ENCODE measurements at places on chromosomes 11 and 22.

GRCh38 chr11:131664816-131665215 is 294.4 kb downstream of the NTM start:
- DNase-seq, result no peak

GRCh38 chr11:19220903-19221724 is 19.3 kb upstream of the CSRP3 start:
- no peak for DNase-seq

- no peak for DNase-seq
These were observed 4.2 kb downstream of the GRAMD1B start for GRCh38 chr11:123434262-123434661.

- no peak for DNase-seq
These were observed 133.7 kb upstream of the NARS2 start for GRCh38 chr11:78708388-78708787.

GRCh38 chr11:17596711-17597110 is 49.7 kb downstream of the OTOG start:
- no peak for DNase-seq

- no peak for DNase-seq
These were observed 4.7 kb upstream of the TRIM29 start for GRCh38 chr11:120142441-120143100.

DNA sequence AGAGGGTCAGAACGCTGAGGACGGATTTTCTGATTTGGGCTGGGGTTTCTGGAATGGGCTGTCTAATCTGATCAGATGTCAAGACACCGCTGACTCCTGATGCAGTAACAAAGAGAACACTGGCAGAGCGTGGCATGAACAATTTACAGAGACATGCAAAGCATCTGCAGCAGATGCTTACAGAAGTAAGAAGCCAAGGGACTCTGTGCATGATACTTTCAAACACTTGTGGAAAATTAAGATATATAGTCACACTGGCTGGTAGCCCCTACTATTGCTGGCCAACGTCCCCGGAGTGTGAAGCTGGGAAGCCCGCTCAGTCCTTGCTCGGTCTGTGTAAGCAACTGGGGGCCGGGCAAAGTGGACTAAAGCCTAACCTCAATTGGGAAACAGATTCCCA is 903.7 kb downstream of the BRD1 start:
- no peak for DNase-seq

- DNase-seq, result no peak
These were observed 17.2 kb upstream of the CRYBB3 start for GRCh38 chr22:25182131-25183110.

- no peak for DNase-seq
These were observed 8.6 kb downstream of the LRRC32 start for GRCh38 chr11:76661834-76662434.

DNA sequence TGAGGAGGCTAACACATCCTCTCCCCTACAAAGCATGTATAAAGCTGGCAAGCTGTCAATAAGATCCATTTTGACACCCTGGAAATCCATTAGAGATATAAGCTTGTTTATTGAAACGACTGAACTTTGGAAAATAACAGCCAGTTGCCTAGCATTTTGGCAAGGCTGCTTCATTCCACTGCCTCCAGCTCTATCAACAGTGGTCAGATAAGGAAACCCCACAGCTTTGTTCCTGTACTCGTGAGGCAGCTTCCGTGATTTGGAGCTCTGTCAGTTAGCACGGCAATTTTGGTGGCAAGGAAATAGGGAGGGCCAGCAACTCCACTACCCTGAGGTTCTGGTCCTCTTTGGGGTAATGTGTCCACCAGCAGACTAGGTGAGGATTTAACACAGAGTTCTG is 2.0 kb upstream of the OR51S1 start:
- DNase-seq, result no peak

GRCh38 chr22:41742918-41743317 is 43.6 kb downstream of the MEI1 start:
- DNase-seq, result no peak

GRCh38 chr11:64482588-64482987 is 108.4 kb upstream of the SLC22A12 start:
- no peak for DNase-seq

GRCh38 chr22:40001800-40002577 is 7.2 kb downstream of the FAM83F start:
- DNase-seq, result no peak

GRCh38 chr11:67006029-67006884 is 16.7 kb upstream of the SYT12 start:
- DNase-seq, result no peak

GRCh38 chr22:24033731-24034130 is 22.6 kb downstream of the CABIN1 start:
- DNase-seq, result no peak

DNA sequence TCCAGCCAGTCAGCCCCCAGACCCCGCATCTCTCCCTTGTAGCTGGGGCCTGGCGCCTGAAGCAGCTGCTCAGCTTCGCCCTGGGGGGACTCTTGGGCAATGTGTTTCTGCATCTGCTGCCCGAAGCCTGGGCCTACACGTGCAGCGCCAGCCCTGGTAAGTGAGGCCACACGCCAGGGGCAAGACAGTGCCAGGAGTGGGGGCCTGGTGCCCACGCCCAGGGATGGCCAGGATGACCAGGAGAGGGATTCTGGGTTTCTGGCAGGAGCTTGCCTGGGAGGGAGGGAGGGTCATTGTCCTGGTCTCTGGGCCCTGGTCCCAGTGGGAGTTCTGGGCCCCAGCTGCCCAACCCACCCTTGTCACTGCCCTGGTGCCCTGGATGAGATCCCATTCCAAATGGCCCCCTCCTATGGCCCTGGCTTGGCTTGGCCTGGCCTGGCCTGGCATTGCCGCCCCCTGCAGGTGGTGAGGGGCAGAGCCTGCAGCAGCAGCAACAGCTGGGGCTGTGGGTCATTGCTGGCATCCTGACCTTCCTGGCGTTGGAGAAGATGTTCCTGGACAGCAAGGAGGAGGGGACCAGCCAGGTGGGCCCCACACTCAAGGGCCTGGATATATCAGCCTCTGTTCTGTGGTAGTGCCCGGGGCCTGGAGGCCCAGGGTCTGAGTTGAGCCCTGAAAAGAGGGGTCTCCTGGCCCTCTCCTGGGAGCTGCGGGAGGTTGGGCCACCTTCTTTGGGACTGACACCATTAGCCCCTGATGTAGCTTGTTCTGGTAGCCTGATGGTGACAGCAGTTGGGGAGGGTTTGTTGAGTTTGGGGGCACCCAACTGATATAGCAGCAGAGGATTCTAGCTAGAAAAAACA is 3.7 kb downstream of the SLC39A13 start:
- DNase-seq, result no peak

GRCh38 chr22:36409911-36410756 is 22.4 kb upstream of the MYH9 start:
- peak; percentile 89 for DNase-seq

DNA sequence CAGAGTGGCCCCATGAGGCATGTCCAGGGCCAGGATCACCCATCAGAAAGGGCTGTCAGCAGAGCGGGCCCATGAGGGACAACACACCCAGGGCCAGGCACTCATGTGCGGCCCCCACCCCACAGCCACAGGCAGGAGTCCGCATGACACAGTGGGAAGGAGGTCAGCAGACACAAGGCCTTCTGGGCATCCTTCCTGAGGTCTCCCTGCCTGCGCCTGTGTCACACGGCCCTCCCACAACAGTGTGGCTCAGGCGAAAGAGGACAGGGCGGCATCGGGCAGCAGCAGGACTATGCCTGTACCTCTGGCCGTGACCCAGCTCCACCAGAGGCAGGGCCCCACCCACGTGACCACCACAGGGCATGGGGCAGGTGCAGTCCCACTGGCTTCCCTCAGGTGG is 27.1 kb downstream of the CHID1 start:
- DNase-seq, result no peak

DNA sequence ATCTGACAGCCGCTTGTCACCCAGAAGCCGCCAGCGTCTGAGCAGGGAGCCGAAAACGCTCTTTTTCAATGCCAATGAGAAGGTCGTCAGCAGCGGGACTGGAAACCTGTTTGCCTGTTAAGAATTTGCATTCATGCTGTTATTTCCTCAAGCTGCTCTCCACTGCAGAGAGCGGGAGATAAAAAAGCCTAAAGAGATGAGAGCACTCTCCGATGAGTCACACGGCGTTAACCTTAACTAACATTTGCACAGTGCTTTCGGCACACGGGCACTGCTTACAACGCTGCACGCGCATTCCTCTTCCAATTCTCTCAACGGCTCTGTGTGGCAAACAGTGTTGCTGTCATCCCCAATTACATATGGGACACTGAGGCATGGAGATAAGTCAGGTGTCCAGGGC is 40.0 kb upstream of the RTL6 start:
- DNase-seq, result no peak

- no peak for DNase-seq
These were observed 2.7 kb downstream of the UPB1 start for GRCh38 chr22:24497841-24498258.

DNA sequence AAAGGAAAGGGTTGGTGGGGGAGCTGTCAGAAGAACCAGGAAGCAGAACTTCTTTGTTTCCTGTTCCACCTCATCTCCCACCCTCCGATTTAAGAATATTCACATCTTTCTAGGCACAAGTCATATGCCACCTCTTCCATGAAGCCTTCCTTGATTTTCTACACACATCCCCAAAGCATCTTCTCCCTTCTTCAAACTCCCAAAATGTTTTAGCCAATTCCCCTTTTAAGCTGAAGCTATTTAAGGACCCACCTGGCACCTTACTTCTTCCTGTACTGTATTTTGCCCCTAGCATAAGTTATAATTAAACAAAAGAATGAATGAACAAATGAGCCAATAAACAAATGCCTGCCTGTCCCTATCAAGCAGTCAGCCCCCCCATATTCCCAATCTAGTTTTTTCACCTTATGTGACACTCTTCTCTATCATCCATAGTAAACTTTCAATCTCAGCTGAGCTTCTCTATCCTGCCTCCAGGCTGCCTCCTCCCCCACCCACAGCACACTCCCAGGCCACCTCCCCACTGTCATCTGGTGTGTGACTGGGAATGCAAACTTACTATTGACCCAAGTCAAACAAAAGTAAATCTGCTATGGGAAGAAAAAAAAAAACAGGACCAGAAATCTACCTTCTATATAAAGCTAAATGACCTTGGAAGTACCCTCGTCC is 3.9 kb downstream of the TNKS1BP1 start:
- no peak for DNase-seq

DNA sequence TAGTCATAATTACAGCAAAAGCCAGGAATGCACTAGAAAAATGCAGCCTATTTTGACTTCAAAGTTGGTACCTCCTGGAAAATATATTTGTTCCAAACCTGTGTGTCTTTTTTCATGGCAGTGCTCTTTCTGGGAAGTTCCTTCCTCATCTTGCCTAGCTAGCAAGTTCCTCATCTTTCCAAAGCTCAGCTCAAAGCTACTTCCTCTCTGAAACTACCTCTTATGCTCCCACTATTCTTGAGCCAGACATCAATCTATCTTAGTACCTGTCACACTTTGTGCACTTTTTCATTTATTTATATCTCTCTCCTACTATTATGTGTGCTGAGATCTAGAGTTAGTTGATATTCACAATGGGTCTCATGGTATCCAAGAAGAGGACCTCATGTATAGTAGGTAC is 191.6 kb upstream of the CCDC90B start:
- no peak for DNase-seq

DNA sequence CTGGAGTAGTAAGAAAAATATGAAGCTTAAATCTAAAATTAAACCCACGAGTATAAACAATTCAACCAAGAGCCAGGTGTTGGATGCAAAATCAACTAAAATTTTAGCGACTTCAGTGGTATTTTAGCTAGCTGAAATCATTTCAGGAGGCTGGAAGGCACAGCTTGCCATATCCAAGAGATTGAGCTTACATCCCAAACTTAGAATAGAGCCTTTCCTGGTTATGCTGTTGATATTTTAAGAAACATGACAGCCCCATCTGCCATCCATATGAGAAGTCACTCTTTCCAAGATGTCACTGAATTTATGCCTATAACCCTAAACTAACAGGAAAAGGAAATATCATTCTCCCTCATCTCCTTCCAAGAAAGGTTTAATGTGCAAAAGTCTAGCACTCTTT is 334.0 kb downstream of the KCNA4 start:
- no peak for DNase-seq

GRCh38 chr11:16440136-16440535 is 83.8 kb upstream of the SOX6 start:
- DNase-seq, result no peak

DNA sequence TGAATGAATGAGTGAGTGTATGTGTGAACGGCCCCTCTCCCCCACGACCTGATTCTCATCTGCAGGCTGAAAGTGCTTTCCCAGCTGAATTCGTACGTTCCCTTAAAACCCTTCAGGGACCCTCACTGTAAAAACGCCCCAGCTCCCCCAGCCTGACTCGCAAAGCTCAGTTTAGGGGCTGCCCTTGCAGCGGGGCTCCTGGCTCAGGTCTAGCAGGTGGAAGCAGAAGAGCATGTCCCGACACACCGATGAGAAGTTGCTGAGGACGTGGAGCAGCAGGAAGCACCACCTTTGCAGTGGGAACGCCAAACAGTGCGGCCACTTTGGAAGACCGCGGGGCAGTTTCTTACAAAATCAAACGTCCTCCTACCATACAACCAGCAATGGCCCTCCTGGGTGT is 3.6 kb upstream of the MRPL23 start:
- DNase-seq, result no peak

DNA sequence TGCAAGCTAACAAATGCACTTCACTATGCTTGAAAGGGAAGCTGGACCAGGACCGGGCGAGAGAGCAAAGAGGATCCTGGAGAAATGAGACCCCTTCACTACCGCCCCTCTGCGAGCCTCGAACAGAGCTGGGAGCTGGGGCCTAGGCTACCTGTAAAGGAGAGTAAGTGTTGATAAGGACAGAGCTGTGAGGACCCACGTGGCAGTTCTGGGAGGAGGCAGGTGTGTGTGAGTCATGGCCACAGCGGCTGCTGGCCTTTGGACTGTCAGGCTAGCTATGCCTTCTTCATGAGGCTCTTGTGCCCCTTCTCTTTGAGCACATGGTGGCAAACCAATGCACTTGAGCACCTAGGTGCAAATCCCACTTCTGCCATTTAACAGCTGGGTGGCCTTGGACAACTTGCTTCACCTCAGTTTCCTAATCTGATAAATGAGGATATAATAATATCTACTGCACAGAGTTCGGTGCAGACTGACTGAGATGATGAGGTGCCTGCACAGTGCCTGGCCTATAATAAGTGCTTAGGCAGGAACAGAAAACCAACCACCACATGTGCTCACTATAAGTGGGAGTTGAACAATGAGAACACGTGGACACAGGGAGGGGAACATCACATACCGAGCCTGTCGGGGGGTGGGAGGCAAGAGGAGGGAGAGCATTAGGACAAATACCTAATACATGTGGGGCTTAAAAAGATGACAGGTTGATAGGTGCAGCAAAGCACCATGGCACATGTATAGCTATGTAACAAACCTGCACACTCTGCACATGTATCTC is 35.3 kb upstream of the KCNJ11 start:
- DNase-seq, result no peak

DNA sequence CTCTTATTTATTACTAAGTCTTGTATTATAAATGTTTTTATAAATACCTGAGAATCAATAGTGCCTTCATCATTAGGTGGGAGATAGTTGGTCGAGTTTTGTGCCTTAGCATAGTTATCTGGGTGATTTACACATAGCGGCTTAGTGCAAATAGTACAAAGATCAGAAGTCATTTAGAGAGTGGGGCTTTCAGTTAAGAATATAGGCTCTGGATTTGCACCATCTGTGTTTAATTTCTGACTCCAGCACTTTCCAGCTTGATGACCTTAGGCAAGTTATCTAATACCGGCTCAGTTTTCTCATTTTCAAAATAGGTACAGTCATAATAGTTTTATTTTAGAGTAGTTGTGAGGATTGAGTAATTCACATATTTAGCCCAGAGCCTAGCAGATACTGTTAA is 26.4 kb downstream of the PDE3B start:
- no peak for DNase-seq

- no peak for DNase-seq
These were observed 3.8 kb downstream of the BID start for GRCh38 chr22:17770180-17771077.

All from left renal pelvis (tissue), 4 donors.